ENCODE measurements at places on chromosomes 1 and 21. TPM values are rescaled to one million over a fixed set of nuclear protein-coding genes. Genes with fewer than 3 reads are reported as not detected.
A peak's percentile ranks its signal among the peaks of the same experiment; 100 is the strongest.

- DNase-seq, result no peak
Measured at GRCh38 chr1:183734543-183735036, 70.3 kb upstream of the RGL1 start.

ARHGAP29 gene
- total RNA-seq, result 9.7 TPM

- no peak for DNase-seq
Measured at GRCh38 chr1:20255666-20256065, 35.0 kb upstream of the VWA5B1 start.

GRCh38 chr1:1894354-1895059 lies 3.6 kb upstream of the GNB1 start:
- peak; percentile 91 for DNase-seq

- no peak for DNase-seq
Measured at GRCh38 chr1:52852854-52853253, 10.3 kb downstream of the ZYG11A start.

BNIPL gene
- total RNA-seq, result 0.70 TPM

PADI1 gene
- total RNA-seq, result not detected

DNA sequence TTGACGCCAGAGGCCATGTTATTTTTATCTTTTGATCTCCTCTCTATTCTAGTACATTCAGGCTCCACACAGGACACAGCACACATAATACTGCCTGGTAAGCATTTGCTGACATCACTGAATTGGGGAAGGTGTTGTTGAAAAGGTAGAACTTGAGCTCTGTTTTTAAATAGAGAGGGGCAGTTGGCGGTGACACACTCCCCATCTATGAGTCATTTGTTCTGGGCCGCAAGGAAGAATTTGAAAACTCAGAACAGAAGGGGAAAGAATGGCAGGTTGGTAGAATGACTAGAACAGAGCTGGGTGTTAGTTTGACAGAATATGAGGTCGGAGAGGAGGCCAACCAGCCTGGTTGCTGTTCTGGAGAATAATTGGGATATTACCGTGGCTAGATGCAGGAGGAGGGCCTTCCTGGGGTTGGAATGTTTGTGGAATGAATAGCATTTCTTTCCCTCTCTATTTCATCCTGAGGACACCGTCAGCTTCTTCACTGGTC lies 52.1 kb upstream of the ERRFI1 start:
- no peak for DNase-seq

GRCh38 chr1:2546515-2547209 lies 9.5 kb upstream of the TNFRSF14 start:
- peak; percentile 96 for DNase-seq

DNA sequence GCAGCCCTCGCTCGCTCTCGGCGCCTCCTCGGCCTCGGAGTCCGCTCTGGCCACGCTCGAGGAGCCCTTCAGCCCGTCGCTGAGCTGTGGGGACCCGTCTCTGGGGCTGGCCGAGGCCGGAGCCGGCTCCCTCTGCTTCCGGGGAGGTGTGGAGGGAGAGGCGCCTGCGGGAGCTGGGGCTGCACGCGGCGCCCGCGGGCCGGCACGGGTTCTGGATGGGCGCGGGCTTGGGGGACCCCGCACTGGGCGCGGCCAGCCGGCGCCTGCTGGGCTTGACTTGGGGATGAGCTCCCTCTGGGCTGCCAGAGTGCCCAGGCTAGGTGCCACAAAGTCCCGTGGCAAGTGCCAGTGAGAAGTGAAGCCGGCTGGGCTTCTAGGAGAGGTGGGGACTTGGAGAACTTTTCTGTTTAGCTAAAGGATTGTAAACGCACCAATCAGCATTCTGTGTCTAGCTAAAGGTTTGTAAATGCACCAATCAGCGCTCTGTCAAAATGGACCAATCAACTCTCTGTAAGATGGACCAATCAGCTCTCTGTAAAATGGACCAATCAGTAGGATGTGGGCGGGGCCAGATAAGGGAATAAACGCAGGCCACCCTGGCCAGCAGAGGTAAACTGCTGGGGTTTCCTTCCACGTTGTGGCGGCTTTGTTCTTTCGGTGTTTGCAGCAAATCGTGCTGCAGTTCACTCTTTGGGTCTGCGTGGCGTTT lies 20.2 kb downstream of the EXOC8 start:
- DNase-seq, result no peak

GRCh38 chr1:100360790-100361510 lies 8.6 kb downstream of the CDC14A start:
- DNase-seq, result no peak

OR14K1 gene
- not detected for total RNA-seq

DNA sequence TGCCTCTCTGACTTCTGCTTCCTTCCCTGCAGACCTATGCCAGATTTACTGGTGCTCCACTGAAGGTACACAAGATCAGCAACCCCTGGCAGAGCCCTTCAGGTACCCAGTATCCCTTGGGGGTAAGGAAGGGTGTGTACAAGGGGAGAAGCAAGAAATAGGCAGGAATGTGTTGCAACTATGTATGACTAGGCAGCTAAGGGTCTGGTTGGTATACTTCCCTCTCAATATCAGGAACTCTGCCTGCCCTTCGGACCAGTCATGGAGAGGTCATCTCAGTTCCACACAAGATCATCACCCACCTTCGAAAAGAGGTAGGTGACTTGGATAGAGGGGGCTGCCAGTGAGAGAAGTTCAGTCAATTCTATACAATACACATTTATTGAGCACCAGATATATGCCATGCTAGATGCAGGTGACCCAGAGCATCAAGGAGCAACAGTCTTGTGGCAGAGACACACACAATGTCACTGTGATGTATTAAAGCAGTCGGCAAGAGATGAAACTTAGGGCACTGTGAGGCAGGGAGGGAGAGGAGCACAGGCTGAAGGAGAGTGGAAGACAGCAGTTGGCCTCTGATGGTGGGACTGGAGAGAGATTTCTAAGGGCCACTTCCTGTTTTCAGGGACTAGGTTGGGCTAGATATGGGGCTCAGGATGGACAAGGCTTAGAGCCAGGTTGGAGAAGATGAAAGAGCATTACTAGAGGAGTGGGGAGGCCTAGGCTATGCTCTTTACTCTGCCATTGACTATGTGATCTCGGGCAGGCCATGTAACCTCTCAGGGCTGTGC lies 2.0 kb downstream of the MTX1 start:
- DNase-seq, result no peak

GRCh38 chr1:6519935-6520671 lies 28.6 kb upstream of the PLEKHG5 start:
- no peak for DNase-seq

IL20 gene
- total RNA-seq, result not detected

RNF207 gene
- 123 TPM for total RNA-seq

DNA sequence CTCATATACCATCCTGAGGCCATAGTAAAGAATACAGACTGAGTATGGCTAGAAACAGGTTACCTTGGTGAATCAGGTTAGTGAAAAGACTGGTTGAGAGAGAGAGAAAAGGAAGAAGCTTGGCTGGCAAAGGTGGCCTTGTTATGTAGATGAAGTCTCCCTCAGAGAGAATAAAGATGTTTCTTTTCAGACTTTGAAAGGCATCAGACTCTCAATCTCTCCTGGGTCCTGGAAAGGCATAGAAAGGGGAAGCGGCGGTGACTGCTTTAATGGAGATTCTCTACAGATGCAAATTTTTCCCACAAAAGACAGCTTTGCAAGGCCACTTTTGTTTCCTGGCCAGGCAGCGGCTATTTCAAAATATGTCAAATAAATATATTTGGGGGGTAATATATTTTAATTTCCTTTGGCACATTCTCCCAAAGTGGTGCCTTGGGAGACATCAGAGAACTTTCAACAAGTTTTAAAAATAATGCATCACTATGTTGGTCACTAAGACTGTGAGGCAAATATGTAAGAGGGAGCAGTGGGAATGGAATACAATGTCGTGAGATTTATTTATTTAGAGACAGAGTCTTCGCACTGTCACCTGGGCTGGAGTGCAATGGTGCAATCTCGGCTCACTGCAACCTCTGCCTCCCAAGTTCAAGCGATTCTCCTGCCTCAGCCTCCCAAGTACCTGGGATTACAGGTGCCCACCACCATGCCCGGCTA lies 46.1 kb downstream of the NPHS2 start:
- no peak for DNase-seq

- no peak for DNase-seq
Measured at GRCh38 chr1:244963231-244963826, 99.0 kb upstream of the HNRNPU start.

DNA sequence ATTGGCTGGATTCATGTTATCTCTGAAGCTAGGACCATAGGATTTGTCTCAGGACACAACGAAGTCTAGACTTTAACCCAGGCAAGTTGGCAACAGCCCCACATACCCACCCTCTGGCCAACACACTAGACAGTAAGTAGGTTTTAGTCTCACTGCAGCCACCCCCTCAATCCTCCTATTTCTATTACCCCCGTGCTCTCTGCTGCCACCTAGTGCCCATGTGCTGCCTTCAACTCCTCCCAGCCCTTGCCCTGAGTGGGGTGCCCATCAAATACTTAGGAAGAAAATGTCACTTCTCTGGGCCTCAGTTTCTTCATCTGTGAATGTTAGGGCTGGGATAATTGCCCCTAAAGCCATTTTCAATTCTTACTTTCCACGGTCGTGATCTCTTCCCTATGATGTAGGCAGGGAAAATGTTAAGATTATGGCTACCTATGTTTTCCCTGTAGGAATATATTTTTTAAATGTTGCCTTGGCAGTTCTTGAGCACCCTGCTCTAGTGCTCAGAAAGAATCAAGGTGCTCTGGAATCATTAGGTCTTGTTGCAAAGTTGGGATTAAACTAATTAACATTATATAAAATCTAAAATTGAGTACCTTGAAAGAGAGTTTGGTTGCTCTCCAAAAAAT lies 213.0 kb downstream of the LMX1A start:
- DNase-seq, result no peak

DNA sequence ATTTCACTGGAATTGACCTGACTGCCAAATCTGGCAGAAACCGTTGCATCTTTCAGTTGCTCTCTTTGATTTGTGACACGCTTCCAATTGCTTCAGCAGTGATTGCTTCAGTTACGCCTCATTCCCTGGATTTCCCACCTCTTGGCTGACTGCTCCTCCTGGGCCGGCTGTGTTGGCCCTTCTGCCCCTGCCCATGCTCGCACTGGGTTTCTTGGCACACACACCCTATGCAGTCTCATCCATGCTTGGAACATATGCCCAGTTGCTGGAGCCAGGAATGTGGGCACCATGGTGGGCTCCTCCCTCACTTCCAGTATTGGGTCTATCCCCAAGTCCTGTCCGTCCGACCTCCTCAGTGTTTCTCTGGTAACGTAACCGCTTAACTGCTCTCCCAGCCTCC lies 2.2 kb upstream of the ZBTB21 start:
- no peak for DNase-seq

MCOLN3 gene
- total RNA-seq, result 1.8 TPM

DNA sequence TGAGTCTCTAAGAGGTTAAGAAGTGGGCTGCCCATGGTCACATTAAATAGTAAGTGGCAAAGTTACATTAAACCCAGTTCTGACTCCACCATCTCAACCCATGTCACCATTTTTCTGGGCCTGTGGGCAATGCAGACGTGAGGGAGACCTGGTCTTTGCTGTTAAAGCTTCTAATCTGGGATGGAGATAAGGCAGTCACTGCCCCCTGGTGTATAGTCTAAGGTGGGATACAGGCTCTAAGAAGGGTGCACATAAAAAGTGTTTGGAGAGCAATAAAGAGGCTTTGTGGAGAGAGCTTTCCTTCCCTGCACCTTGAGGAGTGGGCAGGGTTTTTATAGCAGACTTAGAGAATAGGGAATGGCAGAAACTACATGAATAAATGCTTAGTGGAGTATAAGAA lies 141.3 kb downstream of the ROR1 start:
- no peak for DNase-seq

SERPINC1 gene
- total RNA-seq, result not detected

- no peak for DNase-seq
Measured at GRCh38 chr1:172969611-172970010, 81.1 kb downstream of the TNFSF18 start.

- no peak for DNase-seq
Measured at GRCh38 chr1:59308839-59309238, 11.9 kb downstream of the FGGY start.

- DNase-seq, result no peak
Measured at GRCh38 chr1:115676498-115677181, 34.9 kb downstream of the VANGL1 start.

ASTN1 gene
- total RNA-seq, result 0.28 TPM

GRCh38 chr1:77978293-77978968 lies 441 bp downstream of the FUBP1 start:
- peak; percentile 78 for DNase-seq

DNA sequence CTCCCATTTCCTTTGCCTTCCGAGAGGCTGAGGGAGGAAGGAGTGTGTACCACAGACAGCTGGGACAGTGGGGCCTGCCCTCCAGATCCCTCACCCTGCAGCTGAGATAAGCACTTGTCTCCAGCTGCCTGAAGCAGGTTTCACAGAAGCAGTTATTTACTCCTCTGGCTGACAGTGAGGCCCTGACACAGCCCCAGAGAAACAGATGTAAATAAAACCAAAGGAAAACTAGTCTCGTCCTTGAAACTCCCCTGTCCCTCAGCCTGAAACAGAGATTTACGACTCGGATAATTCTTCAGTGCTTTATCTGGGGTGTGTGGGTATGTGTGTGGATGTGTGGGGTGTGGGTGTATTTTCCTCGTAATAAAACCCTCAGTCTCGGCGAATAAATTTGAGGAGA lies 181.1 kb downstream of the IGSF21 start:
- DNase-seq, result no peak

- DNase-seq, result no peak
Measured at GRCh38 chr1:179788259-179788658, 45.2 kb downstream of the FAM163A start.

- no peak for DNase-seq
Measured at GRCh38 chr21:28916150-28916893, 76.4 kb downstream of the LTN1 start.

TACSTD2 gene
- total RNA-seq, result 0.70 TPM

FNDC10 gene
- total RNA-seq, result 6.9 TPM

CLCNKA gene
- not detected for total RNA-seq

DNA sequence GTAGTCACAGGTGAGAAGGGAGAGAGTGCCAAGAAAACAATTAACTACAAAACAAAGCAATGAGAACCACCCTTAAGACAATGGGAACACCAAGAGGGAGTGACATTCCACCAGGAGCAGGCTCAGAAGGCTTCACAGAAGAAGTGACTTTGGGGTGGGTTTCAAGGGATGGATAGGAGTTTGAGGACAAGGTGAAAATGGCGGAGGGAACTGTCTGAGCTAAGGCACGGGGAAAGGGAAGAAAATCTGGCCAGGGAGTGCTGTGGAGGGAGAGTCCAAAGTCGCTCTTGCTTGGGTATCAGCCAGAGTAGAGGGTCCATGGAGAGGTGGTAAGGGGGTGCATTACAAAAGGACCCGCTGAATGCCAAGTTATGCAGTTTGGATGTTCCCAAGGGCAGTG lies 87.3 kb downstream of the CAMK2N1 start:
- DNase-seq, result no peak

IGSF3 gene
- total RNA-seq, result 47.7 TPM

DNA sequence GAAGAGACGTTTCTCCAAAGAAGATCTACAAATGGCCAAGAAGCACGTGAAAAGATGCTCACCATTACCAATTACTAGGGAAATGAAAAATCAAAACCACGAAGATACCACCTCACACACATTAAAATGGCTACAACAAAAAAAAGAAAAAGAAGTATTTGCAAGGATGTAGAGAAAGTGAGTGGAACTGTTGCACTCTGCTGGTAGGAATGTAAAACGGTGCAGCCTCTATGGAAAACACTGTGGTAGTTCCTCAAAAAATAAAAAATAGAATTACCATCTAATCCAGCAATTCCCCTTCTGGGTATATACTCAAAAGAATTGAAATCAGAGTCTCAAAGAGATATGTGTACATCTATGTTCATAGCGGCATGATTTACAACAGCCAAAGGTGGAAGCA lies 115.4 kb upstream of the EDN2 start:
- DNase-seq, result no peak

Data from Peyer's patch (tissue), 4 donors.